Non-pigmented ciliary epithelial cell (primary cell): ENCODE measurements at places on chromosomes 5 and 9.
A peak's percentile ranks its signal among the peaks of the same experiment; 100 is the strongest.

DNA sequence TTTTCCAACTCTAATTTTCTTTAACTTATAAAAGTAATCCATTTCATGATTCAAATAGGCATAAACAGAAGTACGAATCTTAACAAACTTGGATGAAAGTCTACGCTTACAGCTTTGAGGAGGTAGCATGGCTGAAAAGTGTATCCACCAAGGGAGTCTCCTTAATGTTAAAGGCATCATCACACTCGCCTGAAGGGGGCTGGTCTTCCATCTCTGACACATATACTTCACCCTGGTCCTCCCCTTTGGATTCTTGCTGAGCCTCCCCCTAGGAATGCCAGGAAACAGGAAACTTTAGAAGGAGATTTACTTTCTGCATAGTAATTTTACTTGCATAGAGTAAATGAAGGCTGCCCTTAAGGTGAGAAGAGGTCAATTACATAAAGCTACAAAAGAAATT is 10.3 kb upstream of the NME5 start:
- DNase-seq: no peak

DNA sequence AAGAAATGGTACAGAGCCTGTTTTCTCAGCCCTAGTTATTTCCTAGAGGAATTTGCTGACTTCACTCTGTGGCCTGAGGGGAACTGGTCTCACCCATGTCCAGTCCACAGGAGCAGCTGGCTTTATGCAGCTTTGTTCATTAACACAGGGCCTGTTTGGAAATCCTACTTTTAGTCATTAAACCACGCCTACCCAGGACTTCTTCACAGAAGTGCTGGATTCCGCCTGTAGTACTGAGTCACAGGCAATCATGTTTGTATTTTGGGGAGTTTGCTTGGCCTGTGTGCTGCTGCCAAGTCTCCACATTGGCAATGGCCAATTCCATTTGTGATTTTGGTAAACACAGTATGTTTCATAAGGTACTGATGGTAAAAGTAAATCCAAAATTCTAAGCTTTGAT is 52.8 kb downstream of the CTNND2 start:
- no peak for DNase-seq

DNA sequence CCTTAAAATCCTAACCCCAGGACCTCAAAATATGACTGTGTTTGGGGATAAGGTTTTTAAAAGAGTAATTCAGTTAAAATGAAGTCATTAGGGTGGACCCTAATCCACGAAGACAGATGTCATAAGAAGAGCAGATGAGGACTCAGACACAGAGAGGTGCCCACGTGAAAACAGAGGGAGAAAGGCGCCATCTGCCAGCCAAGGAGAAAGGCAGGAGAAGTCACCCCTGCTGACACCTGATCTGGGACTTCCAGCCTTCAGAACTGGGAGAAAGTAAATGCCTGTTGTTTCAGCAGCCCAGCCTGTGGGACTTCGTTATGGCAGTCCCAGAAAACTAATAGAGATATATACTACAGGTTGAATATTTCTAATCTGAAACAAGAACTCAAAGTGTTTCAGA is 67.4 kb downstream of the ROR2 start:
- no peak for DNase-seq

DNA sequence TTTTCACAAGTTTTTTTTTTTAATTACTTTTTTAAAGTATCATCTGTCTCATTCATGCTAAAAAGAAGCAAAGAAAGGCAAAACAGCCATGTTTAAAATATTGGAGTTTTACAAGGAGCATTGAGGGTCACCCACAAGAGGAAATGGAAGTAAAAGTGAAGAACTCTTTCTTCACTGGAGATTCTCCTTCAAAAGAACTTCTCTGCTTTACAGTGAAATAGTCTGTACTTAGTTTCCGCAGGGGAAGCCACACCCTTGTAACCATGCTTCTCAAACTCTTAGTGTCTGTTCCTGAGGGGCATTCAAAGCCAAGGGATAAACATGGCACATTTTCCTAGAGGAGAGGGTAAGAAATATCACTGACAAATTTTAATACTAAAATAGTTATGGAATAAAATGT is 8.6 kb downstream of the C9orf72 start:
- no peak for DNase-seq

- DNase-seq: no peak
These were observed 297.9 kb upstream of the EDIL3 start for GRCh38 chr5:84682531-84682930.

- no peak for DNase-seq
These were observed 5.1 kb downstream of the PNPLA7 start for GRCh38 chr9:137545123-137545522.

GRCh38 chr9:7376833-7377232 is 422.7 kb downstream of the DMAC1 start:
- DNase-seq: no peak

- no peak for DNase-seq
These were observed 6.8 kb upstream of the FST start for GRCh38 chr5:53473633-53474032.

GRCh38 chr5:76524868-76525267 is 98.3 kb downstream of the F2RL2 start:
- DNase-seq: no peak

DNA sequence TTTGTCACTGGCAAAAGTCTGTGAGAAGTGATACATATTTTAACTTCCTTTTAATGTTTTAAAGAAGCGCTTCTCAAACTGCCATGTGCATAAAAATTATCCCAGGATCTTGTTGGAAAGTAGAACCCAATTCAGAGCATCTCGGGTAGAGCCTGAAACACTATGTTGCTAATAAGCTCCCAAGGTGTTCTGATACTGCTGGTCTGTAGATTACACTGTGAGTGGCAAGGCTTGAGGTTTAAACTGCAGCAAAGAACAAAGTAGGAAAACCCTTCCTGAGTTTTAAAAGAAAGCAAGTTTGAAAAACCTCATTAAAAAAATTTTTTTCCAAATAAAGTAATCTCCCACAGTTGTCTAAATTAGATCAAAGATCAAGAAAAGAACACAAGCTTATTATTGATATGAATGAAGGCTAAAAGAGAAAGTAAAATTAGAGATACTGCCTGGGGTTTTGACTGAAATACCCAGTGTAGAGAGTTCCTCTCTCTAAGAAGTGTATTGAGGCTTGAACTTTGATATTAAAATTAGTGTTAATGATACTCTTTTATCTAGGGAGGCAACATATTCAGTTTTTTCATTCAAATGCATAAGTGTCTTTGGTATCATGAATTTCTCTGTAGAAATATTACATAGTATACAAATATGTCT is 19.8 kb upstream of the JAK2 start:
- DNase-seq: no peak

- no peak for DNase-seq
These were observed 5.5 kb upstream of the GSN start for GRCh38 chr9:121262423-121262822.

- no peak for DNase-seq
These were observed 204.2 kb downstream of the SLC12A2 start for GRCh38 chr5:128287740-128288139.

DNA sequence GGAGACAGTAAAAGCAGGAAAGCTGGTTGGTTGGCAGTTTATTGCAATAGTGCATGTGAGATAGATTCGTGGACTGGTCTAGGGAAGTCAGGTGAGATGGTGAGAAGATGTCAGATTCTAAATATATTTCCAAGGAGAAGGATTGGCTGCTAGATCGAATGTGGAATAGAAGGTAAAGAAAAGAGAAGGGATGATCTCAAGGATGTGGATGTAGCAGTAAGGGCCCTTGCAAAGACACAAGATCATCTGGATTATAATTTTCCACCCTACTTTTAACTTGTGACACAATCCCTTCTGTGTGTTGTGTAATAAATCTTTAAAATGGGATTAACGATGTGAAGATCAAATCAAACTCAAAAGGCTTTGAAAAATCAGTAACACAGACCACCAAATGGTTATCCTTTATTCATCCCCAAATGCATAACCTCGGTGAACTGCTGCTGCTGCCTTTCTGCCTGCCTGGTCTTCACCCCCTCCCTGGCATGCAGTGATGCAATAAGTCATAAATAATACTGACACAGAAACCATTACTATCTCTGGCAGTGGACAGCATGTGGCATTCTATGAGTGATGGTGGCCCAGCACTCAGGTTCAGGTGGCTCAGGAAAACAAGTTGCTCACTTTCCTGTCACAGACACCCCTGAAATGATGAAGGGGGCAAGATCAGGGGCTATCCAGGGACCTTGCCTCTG is 178.4 kb downstream of the FAM114A2 start:
- no peak for DNase-seq

GRCh38 chr9:115378241-115378640 is 260.3 kb upstream of the TNC start:
- no peak for DNase-seq

DNA sequence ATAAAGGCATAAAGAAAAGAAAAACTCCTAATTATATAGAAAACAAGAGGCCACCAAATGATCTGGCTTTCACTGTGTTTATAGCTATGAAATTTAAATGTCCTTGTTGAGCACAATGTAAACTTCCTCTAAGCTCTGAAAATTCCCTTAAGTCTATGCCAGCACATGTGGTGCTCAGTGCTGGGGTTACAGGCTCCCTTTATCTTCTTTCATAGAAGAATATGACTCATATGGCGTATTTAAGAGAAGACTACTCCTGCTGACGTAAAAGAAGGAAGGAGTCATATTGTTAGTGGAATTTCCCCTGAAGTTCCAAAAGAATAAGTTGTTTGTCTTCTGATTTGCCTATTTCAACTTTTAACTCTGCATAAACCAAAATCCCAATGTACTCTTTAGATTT is 30.4 kb downstream of the RNF145 start:
- peak; percentile 95 for DNase-seq

GRCh38 chr5:10400831-10401230 is 40.8 kb upstream of the ROPN1L start:
- no peak for DNase-seq

DNA sequence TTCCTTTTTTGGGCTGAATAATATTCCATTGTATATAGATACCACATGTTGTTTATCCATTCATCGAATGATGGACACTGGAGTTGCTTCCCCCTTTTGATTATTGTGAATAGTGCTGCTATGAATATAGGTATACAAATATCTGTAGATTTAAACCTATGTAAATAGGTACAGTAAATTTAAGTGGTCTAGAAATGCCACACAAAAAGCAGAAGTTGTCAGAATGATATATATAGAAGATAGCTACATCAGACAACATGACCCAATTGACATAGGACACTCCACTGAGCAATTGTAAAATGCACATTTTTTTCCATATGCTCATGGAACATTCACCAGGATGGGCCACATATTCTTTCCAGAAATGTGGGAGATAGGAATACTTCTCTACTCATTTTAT is 77.6 kb downstream of the SMIM15 start:
- DNase-seq: no peak

DNA sequence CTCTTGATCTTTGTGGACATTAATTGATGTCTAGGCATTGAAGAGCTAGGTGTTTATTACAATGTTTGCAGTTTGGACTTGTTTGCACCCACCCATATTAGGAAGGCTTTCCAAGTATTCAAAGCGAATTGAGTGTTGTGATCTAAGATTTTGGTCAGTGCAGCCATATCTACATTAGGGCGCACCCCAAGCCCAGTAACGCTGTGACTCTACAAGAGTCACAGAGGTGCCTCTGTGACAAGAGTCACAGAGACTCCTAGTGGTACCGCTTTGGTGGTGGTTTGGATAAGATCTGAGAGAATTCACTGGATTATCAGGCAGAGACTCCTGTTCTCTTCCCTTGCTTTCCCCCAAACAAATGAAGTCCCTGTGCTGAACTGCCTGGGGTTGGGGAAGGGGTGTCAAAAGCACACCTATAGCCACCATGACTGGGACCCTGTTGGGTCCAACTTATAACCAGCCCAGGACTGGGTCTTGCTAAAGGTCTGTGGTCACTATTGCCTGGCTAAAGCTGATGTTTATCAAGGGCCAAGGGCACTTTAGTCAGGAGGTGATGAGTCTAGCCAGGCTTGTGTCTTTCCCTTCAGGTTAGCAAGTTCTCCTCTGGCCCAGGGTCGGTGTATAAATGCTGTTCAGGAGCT is 114.1 kb upstream of the RIOK2 start:
- DNase-seq: peak; percentile 1

- no peak for DNase-seq
These were observed 92.8 kb upstream of the ADAMTS2 start for GRCh38 chr5:179438011-179438441.

DNA sequence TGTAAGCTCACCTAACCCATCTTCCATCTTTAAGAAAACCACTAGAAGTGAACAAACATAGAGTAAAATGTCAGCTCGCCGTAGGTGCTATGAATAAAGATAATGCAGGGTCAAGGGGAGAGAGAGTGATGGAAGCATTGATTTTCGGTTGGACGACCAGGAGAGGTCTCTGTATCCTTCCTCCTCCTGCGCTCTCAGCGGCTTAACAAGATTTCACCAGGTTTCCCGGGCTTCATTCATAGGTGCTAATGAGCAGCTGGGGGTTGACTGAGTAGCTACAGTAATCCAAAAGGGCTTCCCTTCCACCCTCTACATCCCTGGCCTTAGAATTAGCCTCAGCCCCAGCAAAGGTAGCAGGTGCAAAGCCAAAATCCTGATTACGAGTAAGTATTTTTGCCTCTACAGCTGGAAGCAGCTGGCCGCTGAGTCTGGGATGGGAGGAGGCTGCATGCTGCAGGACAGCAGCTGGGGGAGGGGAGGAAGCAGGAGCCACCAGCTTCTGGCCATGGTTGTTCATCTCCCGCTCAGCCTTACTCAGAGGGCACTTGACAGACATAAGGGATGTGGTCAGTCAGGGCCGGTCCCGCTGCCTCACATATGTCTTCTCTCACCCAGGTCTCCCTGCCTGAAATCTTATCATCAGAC is 112.0 kb upstream of the IL12B start:
- no peak for DNase-seq

- no peak for DNase-seq
These were observed 9.5 kb downstream of the GM2A start for GRCh38 chr5:151262532-151262931.

GRCh38 chr9:16559418-16560188 is 310.9 kb downstream of the BNC2 start:
- DNase-seq: no peak

- no peak for DNase-seq
These were observed 15.7 kb downstream of the SLC6A3 start for GRCh38 chr5:1429496-1429895.
